Suppressor macrophage (primary cell): ENCODE measurements at places on chromosomes 3 and 15.

GRCh38 chr3:58059349-58060321 lies 51.4 kb downstream of the FLNB start:
- DNase-seq = peak; percentile 41

DNA sequence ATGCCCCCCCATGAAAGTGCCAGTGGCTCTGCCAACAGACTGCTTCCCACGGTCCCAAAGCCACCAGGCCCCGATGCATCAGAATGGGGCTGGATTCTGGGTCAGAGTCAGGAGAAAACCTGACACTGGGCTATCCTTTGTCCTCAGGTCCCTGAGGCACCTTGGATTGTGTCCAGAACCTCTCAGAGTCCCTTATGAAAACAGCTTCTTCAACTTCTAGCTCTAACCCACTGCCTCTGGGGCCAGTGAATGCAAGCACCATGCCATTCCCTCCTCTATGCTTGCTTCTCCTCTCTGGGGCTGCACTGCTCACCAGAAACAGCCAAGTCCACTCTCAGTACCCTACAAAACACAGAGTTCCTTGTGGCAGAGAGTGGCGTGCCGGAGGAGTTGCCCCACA lies 9.9 kb downstream of the CRABP1 start:
- no peak for DNase-seq

GRCh38 chr3:58104151-58104550 lies 95.9 kb downstream of the FLNB start:
- DNase-seq = no peak

DNA sequence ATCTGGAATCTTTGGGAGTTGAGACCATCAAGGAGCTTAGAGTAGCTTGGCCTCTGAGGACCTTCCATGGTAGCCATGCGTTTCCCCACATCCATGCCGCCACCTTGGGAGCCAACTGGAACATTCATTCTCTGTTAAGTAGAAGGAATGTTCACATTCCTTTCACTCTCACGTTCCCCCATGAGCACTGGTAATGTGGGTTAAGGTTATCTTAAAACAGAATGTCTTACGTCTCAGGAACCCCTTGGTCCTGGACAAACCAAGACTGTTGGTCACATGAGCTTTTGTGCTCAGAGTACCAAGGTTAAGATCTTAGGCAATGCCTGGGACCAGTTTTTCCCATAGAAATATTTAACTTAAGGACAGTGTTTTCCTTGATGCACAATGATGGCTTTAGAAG lies 211.7 kb upstream of the UBE2E1 start:
- DNase-seq = no peak

- DNase-seq = no peak
Observed at GRCh38 chr3:13269711-13270378, 150.3 kb downstream of the NUP210 start.

- no peak for DNase-seq
Observed at GRCh38 chr15:29538044-29538443, 268.4 kb upstream of the NSMCE3 start.

GRCh38 chr3:119293871-119294695 lies at the start of gene ARHGAP31:
TSS of gene ARHGAP31 (plus strand) at chr3:119294383. CDS start at chr3:119294905, 522 bp downstream.
- peak; percentile 84 for DNase-seq

- DNase-seq = no peak
Observed at GRCh38 chr3:9380014-9380413, 17.2 kb downstream of the THUMPD3 start.

DNA sequence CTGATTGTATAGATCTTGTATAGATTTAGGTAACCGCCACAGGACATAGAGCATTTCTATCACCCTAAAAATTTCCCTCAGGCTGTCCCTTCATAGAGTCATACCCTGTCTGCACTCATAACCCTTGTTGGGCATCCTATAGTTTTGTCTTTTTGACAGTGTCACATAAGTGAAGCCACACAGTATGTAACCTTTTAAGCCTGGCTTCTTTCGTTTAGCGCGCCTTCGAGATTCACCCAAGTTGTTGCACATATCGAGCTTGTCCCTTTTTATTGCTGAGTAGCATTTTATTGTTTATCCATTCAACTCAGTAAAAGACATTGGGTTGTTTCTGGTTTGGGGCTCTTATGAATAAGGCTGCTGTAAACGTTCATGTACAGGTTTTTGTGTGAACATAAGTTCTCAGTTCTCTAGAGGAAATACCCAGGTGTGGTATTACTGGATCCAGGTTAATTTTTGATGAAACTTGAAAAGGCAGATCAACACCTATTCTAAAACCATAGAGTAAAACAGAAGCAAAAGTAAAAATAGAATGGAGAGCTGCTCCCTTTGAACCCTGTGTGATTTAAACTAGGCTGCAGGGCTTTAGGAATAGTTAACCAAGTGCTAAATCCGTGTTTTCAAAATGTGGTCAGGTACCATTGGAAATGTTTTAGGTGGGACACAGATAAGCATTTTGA lies 49.5 kb downstream of the CD86 start:
- no peak for DNase-seq

- no peak for DNase-seq
Observed at GRCh38 chr15:48515500-48515899, 130.0 kb downstream of the FBN1 start.

DNA sequence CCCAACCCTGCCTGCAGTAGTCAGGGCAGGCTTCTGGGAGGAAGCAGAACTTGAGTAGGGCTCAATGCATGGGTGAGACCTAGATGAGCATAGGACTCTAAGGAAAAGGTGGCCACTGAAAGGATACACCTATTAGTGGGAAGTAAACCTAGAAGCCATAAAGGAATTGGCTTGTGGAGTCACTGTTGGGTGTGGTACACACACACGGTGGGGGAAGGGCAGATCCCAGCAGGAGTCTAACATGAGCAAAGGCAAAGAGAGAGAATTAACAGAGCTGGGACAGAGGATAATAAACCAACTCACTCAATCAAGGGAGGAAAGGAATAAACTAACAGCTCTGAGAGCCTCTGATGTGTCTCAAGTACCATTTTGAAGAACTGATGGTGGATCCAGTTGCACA lies 23.1 kb downstream of the DAPK2 start:
- no peak for DNase-seq

DNA sequence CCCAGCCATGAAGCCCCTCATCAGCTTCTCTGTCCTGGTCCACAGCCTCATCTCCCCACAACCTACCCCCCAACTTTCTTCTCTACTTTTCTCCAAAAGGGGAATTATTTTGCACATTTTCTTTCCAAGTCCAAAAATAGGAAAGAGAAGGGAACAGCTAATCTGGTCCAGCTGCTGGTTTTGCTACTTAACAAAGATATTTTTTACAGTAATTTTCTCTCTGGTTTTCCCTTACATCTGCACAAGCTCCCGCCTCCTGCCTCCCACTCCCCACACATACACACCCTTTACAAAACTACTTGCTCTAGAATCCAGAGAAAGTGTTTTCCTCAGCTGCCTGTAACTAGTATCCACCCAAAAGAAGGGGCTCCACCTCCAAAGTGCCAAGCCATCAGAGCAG lies 177.2 kb downstream of the POLR2M start:
- DNase-seq = no peak

DNA sequence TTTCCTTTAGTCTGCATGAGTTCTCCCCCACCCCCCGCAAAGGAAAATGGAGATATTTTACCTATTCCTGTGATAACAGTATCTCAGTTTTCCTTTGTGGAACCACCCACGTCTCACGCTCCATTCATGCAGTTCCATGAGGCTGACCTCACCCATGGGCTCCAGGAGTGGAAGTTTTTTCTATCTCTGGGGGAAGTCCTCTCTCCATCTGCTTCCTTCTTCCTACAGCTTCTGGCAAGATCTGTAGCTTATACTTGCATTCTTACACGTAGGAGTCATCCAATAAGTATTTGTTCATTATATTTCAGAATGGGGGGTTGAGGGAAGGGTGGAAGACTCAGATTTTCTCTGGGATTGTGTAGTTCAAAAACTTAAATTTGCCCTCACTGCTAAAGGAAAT lies 5.8 kb upstream of the GLCE start:
- DNase-seq = peak; percentile 63

GRCh38 chr15:51314391-51315337 lies 23.7 kb downstream of the CYP19A1 start:
- DNase-seq = no peak

- no peak for DNase-seq
Observed at GRCh38 chr3:5473471-5473870, 286.0 kb downstream of the EDEM1 start.

DNA sequence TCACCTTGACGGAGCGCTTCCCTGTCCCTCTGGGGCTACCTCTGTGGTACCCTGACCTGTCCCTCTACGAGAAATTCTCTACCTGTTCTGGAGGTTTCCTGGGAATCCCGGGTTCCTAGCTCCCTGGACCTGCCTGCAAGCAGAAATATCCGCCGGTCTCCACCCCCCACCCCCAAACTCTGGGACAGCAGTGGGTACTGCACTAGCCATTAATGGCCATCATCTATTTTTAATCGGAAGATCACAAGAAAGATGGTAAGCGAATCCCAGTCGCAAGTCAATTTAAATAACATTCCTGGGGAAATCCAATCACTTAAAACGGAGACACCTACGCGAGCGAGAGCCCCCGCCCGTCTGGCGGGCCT lies 429 bp upstream of the C3orf80 start:
- DNase-seq = no peak

GRCh38 chr3:20523293-20523692 lies 337.3 kb upstream of the SGO1 start:
- DNase-seq = no peak

DNA sequence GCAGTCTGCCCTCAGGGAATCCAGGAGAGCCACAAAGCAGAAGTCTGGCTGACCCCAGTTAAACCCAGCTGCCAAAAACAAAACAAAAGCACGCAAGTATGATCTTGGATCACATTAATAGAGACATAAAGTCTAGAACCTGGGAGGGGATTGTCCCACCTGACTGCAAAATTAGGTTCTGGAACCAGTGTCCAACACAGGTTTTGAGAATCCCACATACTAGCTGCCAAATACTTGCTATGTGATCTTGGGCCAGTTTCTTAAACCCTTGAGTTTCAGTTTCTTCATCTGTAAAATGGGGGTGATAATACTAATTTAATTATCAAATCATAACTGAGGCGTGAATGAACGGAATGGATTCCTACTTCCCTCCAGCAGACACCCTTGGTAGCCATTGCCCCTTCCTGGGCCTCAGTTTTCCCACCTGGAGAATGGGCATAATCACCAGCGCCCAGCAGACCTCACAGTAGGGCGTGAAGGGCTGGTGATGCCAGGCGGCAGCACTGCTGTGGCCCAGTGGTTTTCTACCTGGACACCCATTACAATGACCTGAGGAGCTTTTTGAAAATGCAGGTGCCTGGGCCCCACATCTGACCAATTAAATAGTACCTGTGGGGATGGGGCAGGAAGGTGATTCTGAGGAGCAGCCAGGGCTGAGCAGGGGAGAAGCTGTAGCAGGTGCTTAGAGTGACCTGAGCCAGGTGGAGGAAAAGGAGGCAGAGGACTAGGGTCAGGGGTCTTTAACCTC lies 32.2 kb downstream of the GRIP2 start:
- DNase-seq = no peak

GRCh38 chr3:28575100-28575745 lies 226.6 kb upstream of the AZI2 start:
- DNase-seq = no peak

GRCh38 chr3:57512166-57512565 lies 32.0 kb downstream of the DNAH12 start:
- no peak for DNase-seq

- DNase-seq = no peak
Observed at GRCh38 chr3:67045711-67046465, 47.8 kb downstream of the KBTBD8 start.

- no peak for DNase-seq
Observed at GRCh38 chr3:128257632-128258031, 104.4 kb downstream of the EEFSEC start.

DNA sequence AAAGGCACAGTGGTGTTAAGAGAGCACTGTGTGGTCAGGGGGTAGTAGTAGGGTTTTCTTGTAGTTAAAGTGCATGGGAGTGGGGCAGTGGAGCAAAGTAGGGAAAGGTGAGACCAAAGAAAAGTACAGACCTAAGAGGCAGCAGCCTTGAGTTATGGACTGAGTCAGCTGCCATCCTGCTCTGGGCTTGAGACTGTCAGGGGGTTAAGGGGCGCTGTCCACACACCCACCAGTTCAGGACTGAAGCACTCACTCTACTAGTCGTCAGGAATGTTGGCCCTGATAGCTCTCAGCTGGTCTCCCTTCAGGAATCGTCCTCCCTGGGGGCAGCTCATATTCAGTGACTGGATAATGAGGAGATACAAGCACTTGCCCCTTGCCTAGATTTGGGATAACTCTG lies 7.9 kb downstream of the CCR4 start:
- DNase-seq = no peak

DNA sequence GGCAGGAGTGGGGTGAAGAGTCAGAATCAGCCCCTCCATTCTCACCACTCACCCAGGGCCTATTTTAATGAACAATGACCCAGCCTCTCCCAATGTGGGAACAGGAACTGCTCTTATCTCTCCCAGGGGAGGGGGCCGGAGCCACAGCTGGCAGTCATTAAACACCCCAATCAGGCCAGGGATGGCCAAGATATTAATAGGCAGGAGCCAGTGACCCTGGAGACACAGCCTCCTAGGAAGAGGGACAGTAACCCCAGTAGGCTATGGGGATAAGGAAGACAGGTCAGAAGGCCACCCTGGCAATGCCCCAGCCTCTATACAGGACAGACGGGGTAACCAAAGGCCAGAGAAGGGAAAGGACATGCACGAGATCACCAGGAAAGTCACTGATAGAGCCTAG lies 38.6 kb downstream of the VIPR1 start:
- no peak for DNase-seq

- DNase-seq = no peak
Observed at GRCh38 chr3:82208002-82208710, 446.7 kb upstream of the GBE1 start.

- DNase-seq = no peak
Observed at GRCh38 chr3:128240232-128240631, 87.0 kb downstream of the EEFSEC start.

DNA sequence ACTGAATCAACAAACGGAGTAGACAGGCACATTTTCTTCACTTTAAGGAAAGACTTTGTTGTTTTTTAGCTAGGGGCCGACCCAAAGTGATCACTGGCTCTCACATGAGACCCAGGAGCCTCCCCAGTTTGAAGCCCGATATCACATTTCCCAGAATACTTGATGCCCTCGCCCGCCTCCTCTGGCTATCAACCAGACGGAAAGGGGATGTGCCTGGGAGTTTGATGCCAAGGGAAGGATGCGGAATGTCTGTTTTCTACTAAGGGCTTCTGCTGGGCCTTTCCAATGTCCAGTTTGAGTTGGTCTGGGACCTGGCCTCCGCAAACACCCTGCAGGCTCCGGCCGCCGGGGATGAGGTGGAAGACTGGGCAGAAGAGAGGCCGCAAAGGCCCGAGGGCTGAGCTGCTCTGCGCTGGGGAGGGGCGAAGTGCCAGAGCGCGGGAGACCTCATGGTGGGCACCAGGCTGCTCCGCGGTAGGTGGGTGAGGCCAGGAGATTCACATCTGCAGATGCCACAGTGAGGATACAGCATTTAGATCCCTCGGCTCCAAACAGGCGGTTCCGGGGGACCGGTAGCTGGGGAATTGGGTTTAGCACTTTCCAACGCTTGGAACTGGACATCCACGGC lies 491 bp upstream of the ZNF774 start:
- no peak for DNase-seq
